Tongue (tissue), 3 donors: ENCODE measurements at places on chromosomes 3 and 15.
A peak's percentile ranks its signal among the peaks of the same experiment; 100 is the strongest.

- DNase-seq = no peak
Observed at GRCh38 chr15:31458596-31459399, 132.2 kb downstream of the KLF13 start.

DNA sequence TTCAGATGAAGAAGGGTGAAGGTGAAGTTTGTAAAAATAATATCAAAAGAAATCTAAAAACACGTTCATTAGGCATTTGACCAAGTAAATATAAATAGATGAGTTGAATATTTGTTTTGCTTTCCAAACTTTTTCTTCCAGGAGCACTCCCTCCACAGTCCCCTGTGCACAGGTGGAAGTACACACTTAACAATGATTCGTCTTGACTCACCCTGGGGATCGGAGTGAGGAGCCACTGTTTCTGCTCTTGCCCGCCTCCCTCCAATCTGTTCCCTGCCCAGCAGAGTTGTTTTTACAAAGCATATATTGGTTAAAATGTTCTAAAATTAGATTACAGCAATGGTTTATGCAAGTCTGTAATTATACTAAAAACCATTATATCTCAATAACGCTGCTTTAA, 175.1 kb downstream of the PTPRG start:
- no peak for DNase-seq

- DNase-seq = no peak
Observed at GRCh38 chr15:63022663-63023062, 19.9 kb upstream of the TPM1 start.

DNA sequence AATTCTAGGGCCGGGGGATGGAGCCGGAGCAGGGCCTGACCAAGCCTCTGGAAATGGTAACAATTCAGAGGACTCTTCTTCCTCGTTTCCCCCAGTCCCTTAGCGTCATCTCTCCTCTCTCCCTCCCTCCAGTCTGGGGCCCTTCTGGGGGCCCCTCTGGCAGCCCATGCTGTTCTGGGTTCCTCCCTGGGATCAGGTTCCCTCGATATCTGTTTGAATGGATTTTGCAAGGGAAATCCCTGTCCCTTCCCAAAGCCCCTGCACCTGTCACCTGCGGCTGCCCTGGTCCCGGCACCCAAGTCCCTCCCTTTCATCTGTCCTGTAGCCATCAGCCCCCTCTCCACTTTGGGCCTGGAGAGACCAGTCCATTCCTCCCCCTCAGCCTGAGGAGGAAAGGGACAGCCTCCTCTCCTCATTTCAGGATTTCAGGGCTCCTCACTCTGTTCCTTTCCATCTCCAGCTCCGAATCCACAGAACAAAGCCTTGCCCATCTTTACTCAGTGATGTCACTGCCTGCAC, 1.7 kb upstream of the PLCB2 start:
- DNase-seq = no peak

DNA sequence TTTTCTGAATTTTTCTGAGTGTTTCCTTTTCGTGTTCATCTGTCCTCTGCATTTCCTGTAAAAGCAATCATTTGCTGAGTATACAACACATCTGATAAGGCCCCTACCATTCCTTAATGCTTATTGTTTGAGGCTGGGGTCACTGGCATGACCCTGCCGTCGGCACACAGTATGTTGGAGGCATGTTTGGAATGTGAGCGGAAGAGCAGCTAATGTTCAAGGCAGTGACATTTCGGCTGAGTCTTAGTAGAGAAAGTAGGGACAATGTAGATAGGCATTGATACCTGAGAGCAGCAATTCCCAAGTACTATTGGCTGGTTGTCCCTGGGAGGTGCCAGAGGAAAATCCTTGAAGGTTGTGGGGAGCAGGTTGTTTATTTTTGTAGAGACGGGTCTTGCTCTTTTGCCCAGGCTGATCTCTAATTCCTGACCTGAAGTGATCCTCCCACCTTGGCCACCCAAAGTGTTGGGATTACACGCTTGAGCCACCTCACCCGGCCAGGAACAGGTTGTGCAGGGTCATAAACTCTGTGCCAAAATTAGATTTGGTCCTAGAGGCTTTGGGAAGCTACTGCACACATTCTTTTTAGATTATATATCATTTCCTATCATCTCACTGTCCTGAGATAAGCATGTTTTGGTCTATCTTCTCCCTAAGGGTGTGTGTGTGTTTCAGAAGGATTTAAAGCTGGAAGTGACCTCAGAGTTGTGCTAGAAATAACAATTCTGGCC, 13.5 kb downstream of the PTPN23 start:
- no peak for DNase-seq

GRCh38 chr3:55955891-55956477, 468.9 kb upstream of the WNT5A start:
- DNase-seq = no peak

- no peak for DNase-seq
Observed at GRCh38 chr3:180762866-180763265, 83.6 kb upstream of the CCDC39 start.

GRCh38 chr3:114435386-114436115, 141.7 kb downstream of the TIGIT start:
- DNase-seq = peak; percentile 35

DNA sequence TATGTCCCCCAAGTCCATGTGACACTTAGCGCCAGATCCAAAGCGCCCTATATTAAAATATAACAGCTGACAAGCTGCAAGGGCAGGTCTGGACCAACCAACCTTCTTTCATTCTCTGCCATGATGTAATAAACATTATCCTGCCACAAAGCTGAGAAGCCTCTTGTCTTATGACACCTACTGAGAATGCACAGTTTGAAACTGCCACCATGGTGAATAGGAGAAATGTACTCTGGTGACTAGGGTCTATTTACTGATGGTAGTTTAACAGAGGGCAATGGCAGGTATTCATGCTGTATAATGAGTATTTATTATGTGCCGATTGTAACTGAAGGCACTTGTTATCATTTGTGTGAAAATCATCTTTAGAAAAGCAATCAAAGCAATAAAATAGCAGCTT, 634.0 kb downstream of the OTOL1 start:
- no peak for DNase-seq

DNA sequence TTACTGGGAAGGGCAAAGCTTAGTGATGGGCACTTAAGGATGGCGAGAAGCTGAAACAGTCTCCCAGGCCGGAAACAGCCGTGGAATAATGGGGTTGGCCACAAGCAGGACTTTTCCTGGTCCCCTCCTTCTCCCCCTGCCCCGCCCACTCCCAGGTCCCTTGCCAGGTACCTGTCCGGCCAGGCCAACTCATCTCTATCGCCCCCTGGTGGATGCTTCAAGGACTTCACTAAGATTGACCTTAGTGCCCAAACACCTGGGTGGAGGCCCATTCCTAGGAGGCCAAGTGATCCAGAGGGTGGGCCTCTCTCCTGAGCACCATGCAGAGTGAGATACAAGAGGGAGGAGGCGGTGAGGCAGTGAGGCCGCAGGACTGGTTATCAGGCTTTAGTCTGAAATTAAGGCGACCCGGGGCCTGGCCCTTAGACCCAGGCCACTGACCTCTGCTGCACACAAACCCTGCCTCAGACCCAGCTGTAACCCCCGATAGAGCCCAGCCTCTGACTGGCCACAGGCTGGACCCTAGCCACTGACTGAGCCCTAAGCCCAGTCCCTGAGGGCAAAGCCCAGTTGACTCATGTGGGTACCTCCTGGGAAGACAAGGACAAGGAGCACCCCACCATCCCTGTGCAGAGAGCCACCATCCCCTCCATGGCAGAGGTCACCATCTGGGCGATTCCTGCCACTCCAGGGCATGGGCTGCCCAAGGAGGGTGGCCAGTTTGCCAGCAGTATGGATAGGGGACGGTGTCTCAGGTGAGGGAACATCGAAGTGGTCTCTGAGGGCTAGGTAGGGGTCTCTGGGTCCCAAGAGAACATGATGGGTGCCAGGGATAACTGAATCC, 37.6 kb downstream of the VIPR1 start:
- DNase-seq = peak; percentile 28
